Activated naive CD4-positive, alpha-beta T cell treated with Interleukin-2 at 50 U/mL for 16 hours (primary cell): ENCODE measurements at places on chromosomes 13 and 19.

DNA sequence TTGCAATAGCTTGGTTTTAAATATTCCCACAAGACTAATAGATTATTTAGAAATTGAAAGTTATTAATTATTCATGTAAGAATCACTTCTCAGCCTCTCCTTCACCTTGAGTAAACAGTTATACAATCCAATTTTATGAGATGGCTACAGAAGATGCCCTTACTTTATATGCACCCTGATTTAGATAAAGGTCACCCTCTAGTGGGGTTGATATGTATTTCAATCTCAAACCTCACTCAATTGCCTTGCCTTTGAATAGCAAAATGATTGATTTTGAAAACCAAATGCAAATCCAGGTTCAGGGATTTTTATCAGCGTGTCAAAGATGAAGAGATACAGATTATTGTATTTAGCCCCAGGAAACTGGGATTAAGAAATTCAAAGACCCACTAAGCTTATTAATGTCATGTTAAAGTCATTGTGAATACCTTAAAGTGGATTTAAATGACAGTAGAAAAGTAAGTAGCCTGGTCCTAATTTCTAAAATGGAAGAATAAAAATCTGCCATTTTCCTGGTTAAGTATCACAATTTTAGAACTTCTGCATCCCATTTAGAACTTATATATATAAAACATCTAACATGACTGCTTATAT lies 305.1 kb downstream of the ITGBL1 start:
- no peak for DNase-seq

- DNase-seq = no peak
These were observed 262.8 kb downstream of the FOXO1 start for GRCh38 chr13:40403509-40404241.

- no peak for DNase-seq
These were observed 10.7 kb downstream of the CCDC124 start for GRCh38 chr19:17943274-17944221.

GRCh38 chr13:25046274-25046984 lies 49.5 kb upstream of the PABPC3 start:
- no peak for DNase-seq

GRCh38 chr13:59700281-59700680 lies 463.4 kb downstream of the DIAPH3 start:
- no peak for DNase-seq
